ENCODE measurements at places on chromosomes 6 and 20.

DNA sequence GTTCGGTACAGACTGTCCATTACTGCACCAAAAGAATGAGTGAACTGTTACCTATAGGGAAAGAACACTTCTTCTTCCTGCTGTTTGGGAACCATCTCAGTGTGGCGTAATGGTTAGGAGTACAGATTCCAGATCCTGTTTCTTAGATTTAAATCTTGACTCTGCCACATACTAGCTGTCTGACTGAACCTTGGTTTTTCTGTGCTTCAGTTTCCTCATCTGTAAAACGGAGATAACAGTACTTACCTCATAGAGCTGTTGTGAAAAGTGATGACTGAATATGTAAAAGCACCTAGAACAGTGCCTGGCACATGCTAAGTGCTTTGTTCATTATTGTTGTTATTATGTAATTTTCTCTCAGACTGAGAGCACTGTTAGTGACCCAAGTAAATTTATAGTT is 39.8 kb downstream of the STX11 start:
- DNase-seq, result no peak

GRCh38 chr6:90106449-90106848 is 190.2 kb downstream of the BACH2 start:
- DNase-seq, result no peak

DNA sequence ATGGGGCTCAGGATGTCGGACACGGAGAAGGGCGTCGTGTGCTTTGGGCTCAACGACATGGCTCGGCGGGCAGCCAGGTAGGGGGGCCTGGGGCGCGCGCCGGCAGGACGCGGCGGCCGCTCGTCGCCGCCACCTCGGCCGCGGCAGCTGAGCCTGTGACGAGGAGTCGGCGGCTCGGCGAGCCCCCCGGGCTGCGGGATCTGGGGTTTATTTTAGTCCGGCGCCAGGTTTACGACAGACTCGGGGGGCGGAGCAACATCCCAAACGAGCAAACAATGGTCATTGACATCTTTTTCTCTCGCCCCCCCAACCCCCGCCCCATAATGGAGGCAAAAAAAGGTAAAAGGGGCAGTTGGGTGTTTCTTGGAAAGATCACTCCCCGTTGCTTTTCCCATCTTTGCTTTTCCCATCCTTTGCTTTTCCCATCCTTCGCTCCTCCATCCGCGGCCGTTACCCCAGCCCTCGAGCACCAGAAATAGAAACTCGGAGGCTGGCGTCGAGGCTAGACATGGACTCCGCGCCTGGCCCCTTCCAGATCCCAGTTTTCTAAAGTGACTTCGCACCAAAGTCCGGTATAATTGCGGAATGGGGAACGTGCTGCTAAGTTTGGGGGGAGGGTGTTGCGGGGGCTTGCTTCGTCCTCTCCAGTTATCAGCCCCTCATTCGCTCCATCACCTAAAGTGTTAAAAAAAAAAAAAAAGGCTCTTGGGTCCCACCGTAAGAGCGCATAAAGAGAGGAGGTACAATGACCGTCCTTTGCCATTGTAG is at the start of gene NKX2-4:
Gene NKX2-4 (minus strand): TSS at position 186 of the 768 bp plus-strand sequence. CDS start 127 bp downstream, at position 59.
- DNase-seq, result no peak

DNA sequence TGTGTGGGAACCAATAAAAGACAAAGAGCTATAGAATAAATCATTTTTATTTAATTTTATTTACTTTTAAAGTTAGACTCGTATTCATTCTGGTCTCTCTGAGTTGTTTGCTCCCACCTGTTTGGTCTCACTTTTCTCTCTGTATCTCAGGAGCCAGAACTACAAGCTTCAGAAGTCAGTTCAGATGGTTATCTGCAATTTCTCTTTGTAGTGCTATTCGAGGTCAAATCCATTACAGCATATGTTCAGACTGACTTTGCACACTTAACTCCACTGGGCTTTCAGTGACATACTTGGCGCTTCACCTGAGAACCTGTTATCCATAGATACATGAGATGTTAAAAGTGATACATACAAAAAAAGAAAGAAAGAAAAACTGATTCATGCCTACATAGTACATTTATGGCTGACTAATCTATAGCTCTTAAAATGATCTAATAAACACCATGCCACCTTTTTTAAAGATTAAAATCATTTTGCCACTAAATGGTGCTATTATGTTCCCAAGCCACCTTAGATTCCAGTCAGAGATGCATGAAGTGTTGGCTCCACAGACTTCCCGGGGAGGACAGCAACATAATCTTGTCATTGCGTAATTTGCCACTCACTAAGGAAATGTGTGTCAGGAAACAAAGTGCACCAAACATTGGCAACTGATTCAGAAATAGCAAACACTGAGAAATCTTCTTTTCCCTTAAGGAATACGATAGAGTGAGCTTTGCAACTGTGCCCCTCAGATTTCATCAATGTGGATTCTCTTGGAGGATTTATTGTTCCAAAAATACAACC is 396.7 kb downstream of the HACE1 start:
- no peak for DNase-seq

DNA sequence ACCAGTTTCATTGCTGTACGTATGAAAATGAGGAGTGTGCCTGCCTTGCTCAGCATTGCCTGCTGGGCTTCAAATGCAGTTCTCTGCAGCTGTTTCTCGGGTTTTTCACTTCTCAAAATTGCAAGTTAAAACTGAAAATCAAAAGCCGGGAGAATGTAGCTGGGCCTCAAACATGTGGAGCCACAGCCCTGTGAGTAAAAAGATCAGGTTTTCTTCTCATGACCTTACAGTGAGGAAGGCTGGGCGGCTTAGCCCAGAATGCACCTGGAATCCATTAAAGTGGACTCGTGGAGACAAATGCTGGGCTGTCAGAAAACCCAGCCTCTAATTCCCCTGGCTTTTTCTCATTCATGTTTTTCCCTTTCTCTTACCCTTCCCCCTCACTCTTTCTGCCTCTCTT is 34.4 kb downstream of the DSE start:
- DNase-seq, result no peak

- DNase-seq, result no peak
Observed at GRCh38 chr20:16408981-16409380, 164.3 kb downstream of the KIF16B start.

- no peak for DNase-seq
Observed at GRCh38 chr20:38208088-38208487, 43.0 kb upstream of the TGM2 start.

DNA sequence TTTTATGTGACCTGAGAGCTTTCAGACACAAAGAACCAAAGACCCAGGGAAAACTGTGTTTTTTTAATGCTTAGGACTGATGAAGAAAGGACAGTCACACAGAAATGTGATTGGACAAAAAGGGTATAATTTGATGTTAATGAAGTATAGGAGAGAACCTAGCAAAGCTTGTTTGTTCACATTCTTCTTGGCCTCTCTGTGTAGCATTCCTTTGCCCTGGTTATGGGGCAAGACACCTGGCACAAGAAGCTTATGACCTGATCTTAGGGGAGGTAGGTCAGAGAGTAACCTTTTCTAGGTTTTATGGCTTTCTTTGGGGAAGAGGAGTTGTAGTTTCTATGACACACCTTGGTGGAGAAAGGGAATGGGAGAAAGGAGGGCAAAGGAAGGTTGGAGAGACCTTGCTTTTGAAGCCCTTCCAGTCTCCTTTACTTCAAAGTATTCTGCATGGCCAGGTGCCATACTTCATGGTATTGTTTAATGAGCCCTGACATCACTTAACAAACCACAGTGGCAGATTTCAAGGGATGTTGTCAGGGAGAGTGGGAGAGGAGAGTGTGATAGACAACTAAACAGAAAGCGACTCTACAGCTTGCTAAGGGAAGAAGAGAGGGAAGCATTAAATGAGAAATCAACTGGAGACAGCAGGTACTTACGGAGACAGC is 701.8 kb upstream of the FLRT3 start:
- DNase-seq, result no peak

- no peak for DNase-seq
Observed at GRCh38 chr6:69789578-69789977, 7.2 kb downstream of the LMBRD1 start.

GRCh38 chr6:16700202-16700915 is 60.9 kb downstream of the ATXN1 start:
- DNase-seq, result no peak

GRCh38 chr6:137236581-137237355 is 17.6 kb upstream of the IFNGR1 start:
- DNase-seq, result no peak

DNA sequence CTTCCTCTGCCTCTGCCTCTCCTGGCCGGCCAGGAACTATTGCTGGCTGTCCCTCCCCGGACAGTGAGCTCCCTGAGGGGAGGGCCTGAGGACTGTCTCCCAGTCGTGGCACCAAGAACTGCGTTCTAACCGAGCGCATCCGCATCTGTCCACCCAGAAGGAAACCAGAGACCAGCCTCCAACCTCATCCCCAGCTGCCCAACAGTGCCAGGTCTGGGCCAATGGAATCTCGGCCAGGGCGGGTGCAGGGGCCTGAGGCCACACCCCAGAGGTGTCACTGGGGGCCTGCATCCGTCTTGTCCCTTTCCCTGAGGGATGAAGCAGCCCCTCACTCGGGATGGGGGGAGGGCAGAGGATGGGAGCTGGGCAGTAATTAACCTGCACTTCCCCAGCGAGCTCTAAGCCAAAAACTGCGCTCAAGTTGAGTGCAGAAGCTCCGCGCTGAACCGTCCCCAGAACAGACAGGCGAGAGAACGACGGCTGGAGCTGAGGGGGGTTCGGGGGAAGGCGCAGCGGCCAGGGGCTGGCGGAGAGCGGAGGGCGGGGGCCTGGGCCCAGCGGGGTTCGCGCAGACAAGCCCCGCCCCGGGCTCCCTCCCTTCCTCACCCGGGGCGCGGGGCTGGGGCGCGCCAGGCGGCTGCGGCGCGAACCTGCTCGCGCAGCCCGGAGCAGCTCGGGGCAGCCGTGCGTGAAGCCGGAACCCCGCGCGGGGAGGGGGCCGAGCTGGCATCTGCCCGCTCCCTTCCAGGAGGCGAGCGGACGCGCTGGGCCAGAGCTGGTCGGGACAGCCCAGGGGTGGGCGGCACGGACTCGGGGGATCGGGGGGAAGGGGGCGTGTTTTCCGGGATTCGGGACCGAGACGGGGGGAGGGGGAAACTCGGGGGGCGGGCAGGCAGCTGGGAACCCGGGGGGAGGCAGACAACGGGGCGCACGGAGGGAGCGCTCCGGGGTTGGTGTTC is 1.4 kb downstream of the TFEB start:
- peak; percentile 64 for DNase-seq

DNA sequence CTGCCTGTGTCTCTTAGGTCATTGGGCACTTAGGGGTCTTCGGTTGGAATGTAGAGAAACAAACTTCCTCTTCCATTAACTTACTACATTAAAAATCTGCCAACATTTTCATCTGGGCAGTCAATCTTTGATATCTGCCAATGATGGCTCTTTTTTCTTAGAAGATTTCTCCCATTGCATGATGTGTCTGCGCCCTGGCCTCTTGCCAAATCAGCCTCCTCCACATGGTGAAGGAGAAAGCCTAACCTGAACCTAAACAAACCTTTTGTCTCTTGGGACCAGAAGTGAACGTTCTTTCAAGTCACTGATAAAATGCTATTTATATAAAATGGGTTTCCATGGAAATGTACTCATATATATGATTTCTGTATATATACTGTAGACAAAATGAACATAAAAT is 998.9 kb upstream of the GJE1 start:
- no peak for DNase-seq

- no peak for DNase-seq
Observed at GRCh38 chr6:168095171-168095691, 16.2 kb upstream of the FRMD1 start.

- DNase-seq, result peak; percentile 24
Observed at GRCh38 chr20:34363465-34364222, 571 bp downstream of the ITCH start.

- no peak for DNase-seq
Observed at GRCh38 chr6:157397660-157398059, 16.7 kb downstream of the ZDHHC14 start.

- no peak for DNase-seq
Observed at GRCh38 chr20:46139266-46139889, 21.3 kb downstream of the CD40 start.

- DNase-seq, result no peak
Observed at GRCh38 chr20:1242099-1242498, 16.3 kb downstream of the RAD21L1 start.

- DNase-seq, result no peak
Observed at GRCh38 chr6:113361014-113361645, 496.0 kb upstream of the MARCKS start.

DNA sequence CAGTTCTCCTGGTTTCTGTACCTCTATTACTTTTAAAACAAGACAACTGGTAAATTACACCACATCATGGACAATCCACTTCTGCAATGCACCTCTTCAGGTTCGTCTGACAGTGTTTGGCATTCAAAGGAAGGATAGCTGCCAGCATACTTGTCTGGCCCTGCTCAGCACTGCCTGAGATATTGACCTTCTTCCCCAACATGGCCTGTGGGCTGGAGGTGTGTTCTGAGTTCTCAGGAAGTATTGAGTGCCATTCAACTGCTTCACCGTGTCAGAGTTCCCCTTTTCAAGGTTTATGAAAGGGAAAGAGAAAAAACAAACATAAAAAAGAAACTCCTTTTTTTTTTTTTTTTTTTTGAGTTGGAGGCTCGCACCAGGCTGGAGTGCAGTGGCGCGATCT is 267.9 kb upstream of the SASH1 start:
- no peak for DNase-seq

- DNase-seq, result no peak
Observed at GRCh38 chr6:37584654-37585522, 85.2 kb upstream of the CCDC167 start.

GRCh38 chr6:70652216-70652615 is 15.5 kb upstream of the SMAP1 start:
- DNase-seq, result no peak

- DNase-seq, result no peak
Observed at GRCh38 chr6:43405354-43405753, 22.0 kb upstream of the ABCC10 start.

GRCh38 chr6:310671-311070 is 18.4 kb downstream of the DUSP22 start:
- no peak for DNase-seq

GRCh38 chr6:133635447-133635846 is 253.5 kb upstream of the TCF21 start:
- DNase-seq, result no peak

GRCh38 chr20:18005170-18005989 is 36.6 kb downstream of the MGME1 start:
- DNase-seq, result no peak

GRCh38 chr6:101396548-101397173 is 3.2 kb downstream of the GRIK2 start:
- no peak for DNase-seq

DNA sequence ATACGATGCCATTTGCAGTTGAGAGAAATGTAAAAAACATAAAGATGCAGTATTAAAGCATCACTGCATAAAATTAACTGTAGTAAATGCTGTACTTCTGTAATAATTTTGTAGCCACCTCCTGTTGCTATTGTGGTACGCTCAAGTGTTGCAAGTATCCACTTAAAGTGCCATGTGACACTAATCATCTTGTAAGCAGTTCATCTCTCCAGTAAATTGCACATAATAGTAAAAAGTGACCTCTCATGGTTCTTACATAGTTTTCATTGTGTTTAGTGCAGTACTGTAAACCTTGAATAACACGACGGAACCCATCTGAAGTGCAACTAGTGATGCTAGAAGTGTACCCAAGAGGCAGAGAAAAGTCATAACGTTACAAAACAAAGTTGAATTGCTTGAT is 190.1 kb upstream of the VGLL2 start:
- no peak for DNase-seq
